NB4 (cell line): ENCODE measurements at places on chromosomes 3 and 15.

DNA sequence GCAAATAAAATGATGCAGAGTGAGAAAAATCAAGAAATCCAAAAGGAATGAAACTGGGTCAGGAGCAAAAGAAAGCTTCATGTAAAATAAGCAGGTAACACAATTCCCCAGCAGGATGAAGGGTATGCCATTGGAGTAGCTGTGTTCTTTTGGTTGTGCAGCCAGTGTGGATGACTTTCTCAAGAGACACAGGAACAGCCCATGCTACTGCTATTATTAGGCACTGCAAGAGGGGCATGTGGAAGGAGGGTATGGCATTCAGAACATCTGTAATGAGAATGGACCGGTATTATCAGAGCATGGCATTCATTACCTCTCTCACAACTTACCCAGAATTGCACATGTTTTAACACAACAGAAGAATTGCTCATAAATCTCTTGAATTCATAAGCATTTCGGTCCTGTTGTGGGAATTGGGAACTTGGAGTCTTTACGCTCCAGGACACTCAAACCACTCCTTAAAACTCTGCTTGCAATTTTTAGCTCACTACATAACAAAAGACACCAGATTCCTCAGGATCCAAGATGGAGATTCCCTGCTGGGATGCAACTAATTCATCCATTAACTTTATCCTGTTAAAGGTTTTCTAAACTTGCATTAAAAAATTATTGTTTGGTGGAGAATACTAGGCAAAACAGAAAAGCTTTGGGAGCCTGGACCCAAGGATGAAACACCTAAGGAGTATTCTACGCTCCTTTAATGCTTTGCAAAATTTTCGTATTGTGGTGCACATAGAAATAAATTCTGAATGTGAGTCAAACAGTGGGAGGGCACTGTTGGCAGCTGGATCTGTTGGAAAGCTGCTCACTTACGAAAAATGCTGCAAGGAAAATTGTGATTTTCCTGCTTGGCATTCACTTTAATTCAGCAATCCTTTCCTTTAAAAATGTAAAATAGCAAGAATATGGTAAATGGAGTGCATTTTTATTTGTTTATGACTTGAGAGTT lies 34.6 kb upstream of the CDIN1 start:
- no peak for DNase-seq

- no peak for DNase-seq
Measured at GRCh38 chr3:191362037-191362436, 31.7 kb upstream of the UTS2B start.

DNA sequence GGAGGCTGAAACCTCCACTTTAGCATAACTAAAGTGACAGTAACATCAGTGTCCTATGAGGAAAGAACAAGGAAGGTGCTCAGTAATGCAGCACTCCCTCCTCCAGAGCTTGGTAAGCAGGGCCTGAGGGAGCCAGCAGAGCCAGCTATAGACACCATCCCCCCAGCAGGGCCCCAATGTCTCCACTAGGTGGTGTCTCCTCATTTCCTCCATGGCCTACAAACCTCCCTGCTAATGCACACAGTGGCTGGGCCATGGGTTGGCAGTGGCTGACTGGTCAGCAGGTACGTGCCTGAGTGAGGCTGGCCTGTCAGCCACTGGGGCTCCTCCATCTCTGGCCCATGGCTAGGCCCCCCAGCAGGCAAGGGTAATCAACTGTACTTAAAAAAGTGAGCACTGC lies 13.6 kb downstream of the MRPS25 start:
- peak; percentile 61 for DNase-seq

DNA sequence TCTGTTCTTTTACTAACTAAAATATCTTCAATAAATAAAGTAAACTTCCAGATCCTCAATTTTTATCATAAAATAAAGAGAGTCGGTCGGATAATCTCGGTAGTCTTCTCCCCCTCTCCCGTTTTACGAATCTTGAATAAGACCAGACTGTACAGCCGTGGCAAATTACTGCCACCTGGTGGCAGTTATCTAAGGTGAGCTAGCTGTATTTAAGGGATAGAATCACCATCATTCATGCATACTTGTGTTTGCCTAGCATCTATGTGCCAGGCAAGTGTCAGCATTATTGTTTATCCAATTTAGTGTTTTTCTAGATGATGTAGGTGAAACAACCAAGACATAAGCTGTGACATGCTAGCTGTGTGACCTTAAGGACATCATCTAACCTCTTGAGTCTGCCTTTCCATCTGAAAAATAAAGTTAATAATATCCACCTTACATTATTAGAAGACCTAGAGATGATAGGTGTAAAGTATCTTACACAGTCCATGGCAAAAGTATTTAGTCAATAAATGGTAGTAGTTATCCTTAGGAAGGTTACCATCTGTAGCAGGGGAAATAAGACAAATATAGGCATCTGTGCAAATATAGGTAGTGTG lies 21.3 kb downstream of the DUT start:
- peak; percentile 73 for DNase-seq

- no peak for DNase-seq
Measured at GRCh38 chr3:14757153-14757700, 61.5 kb upstream of the FGD5 start.

- DNase-seq: peak; percentile 77
Measured at GRCh38 chr15:81155375-81156218, 21.5 kb downstream of the CFAP161 start.

DNA sequence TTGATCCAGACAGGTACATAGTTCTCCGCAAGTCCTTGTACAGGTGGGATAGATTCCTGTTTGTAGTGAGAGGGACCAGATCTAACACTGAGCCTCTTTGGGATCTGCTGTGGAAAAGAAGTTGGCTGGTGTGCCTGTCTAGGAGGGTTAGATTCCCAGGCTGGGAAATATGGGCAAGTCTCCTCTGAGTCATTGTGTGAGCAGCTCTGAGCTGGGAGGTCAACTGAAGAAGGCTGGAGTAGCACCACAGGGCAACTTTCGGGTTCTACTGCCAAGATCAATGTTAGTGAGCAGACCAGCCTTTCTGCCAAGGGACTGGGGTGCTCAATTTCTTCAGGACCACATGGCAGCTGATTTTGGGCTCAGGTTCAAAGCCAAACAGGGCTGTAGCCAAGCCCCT lies 33.4 kb downstream of the CLDN1 start:
- DNase-seq: no peak

- DNase-seq: no peak
Measured at GRCh38 chr3:193168931-193169330, 72.1 kb upstream of the PLAAT1 start.

DNA sequence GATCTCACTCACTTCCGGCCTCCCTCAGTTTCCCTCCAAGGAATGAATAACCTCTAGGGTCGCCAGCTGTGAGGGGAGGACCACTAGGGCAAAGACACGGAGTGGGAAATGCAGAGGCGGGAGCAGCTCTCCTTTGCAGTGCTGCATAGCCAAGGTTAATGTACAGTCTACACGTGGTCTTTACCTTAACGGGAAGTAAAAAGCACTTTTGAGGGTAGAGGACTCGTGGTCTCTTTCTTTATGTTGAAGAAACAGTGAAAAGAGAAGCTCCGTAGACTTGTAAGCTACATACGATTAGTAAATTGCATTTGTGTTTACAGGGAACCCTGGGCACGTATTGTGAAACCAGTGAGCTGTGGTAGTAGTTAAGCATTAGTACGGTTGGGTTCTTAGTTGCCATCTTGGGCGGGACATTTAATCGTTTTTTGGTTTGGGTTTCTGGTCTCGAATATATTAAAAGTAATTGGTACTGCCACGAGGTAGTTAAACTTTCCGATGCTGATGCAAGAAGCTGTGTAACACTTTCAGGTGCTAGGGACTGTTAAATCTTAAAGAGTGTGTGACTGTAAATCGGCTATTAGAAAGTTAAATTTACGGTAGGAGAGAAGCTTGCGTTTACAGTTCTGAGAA lies 828 bp downstream of the U2SURP start:
- DNase-seq: peak; percentile 67

GRCh38 chr3:58839187-58839586 lies 172.6 kb upstream of the FAM3D start:
- no peak for DNase-seq

DNA sequence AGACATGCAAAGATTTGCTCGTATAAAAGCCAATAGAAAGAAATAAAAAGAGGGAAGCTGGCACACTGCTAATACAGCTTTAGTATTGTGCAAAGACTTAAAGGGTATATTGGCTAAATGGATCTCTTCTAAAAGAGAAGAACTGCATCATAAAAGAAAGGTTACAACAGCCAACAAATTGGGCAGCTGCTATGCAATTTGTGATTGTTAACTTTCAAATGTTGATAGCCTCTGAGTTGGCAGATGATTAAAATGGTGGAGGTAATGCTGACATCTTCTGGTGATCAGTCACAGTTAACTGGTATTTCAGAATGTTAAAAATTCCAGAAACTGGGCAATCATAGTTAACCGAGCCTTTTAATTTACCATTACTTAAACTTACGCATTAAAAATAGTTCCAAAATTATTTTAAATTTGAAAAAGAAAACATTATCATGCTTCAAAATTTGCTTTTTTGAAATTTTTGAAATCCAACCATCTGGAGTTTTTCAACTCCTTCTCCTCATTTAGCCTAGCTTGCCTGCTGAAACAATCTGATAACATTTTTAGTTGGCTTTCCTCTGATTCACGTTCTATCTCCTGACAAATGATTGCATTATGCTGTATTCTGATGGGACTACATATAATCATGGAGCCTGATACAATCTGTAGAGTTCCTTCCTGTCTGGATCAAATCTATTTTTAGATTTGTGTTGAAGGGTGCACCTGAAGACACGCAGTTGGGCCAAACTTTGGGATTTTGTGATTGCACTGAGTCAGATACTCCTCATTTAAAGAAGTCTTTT lies 144.0 kb upstream of the PDZRN3 start:
- DNase-seq: no peak

- DNase-seq: no peak
Measured at GRCh38 chr3:159458010-159458409, 530.6 kb upstream of the IL12A start.

DNA sequence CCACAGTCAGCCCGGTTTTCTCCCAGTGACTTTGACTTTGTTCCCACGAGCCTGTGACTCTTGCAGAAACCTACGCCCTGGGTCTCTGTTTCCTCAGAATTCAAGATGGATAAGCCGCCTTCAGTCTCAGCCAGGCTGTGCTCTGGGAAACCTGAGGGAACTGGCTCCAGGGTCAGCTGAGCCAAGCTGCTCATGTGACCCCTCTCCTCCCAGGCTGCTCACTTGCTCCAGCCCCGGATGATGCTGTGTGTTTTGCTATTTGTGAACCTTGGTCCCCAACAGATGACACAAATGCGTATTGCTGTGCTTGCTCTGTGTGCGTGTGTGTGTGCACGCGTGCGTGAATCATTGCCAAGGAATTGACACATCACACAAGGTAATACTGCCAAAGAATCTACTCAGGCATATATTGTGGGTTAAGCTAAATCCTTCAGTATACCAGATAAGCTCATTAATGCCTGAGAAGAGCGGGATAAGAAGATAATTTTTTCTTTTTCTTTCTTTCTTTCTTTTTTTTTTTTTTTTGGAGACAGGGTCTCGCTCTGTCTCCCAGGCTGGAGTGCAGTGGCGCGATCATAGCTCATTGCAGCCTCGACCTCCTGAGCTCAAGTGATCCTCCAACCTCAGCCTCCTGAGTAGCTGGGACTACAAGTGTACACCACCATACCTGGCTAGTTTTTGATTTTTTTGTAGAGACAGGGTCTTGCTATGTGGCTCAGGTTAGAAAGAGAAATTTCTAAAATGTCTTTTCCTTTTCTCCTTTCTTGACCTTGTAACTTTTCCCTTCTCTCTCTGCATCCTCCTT lies 29.2 kb upstream of the UMPS start:
- no peak for DNase-seq

GRCh38 chr15:90706394-90707327 lies 10.5 kb upstream of the BLM start:
- DNase-seq: no peak

GRCh38 chr3:88150371-88150770 lies 612 bp downstream of the C3orf38 start:
- peak; percentile 44 for DNase-seq

DNA sequence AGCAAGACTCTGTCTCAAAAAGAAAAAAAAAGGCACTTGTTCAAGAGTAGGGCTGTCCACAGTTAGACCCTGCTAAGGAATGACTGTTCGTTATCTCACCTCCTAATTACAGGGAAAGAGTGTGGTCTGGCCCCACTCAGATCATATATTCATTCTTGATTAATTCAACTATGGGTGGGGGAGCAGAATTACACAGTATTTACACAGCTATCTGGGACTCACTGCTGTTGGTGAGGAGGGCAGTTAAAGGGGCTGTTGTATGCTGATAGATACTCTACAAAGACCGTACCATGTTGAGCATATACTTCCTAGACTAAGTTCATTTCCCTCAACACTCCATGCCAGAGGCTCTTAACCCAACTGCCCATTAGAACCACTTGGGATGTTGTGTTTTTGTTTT lies 3.8 kb upstream of the ZNF620 start:
- DNase-seq: no peak

GRCh38 chr3:177427540-177427939 lies 230.3 kb upstream of the TBL1XR1 start:
- DNase-seq: peak; percentile 43

DNA sequence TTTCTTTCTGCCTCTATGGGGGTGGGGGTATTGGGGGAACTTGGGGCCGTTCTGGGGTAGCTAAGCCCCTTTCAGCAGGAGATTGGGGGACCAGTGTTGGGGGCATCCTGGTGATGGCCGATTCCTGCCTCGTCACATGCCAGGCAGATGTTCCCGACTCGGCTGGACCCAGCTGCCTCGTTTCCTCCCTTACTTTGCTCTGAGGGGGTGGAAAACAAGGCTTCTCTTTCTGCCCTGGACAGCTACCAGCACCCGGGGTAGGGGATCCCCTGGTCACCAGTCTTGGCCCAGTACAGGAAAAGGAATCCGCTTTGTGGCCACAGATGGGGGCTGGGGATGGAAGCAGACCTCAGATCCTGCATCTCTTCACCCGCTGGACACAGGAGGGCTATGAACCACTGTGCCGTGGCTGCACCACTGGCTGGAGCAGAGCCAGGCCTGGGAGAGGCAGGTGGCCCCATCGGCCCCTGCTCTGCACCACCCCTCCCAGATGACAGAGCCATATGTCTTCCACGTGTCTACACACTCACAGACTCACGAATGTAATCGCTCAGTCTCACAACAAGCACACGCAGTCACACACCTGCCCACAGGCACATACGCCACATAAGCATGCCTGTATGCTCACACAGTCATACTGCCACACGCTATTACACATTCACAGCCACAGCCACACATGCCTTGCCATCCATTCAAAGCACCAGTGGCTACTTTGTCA lies 12.4 kb downstream of the SNX33 start:
- DNase-seq: no peak

GRCh38 chr15:57223345-57223744 lies 153.0 kb upstream of the CGNL1 start:
- DNase-seq: no peak
